HCT116 (cell line): ENCODE measurements at places on chromosomes 1 and 21. TPM values are rescaled to one million over a fixed set of nuclear protein-coding genes. Genes with fewer than 3 reads are reported as not detected.

The FAM72B gene
- 10.2 TPM for total RNA-seq

DNA sequence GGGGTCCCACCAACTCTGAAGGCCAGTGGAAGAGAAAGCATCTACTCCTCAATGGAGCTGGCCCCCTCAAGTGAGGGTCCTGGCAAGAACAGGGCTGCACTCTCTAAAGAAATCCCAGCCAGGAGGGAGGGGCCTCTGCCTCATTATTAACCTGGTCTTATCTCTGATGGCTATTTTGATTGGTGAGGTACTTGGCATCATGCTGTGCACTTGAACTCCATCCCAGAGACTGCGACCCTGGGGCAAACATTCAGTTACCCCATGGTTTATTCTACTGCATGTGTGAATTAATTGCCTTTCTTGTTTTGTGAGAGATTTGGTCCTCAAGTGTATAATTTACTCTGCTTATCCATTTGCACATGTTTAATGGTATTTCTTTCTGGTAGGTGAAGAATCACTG lies 55.0 kb upstream of the ETV3 start:
- no peaks in the 10 kb centered on the region for H3K27me3 ChIP-seq
- no peaks in the 10 kb centered on the region for H3K36me3 ChIP-seq
- peaks cover 5% of the 10 kb centered on the region; the same call in 1 of the 2 replicates for H3K4me1 ChIP-seq
- H3K4me3 ChIP-seq: no peak overlapping the region

DNA sequence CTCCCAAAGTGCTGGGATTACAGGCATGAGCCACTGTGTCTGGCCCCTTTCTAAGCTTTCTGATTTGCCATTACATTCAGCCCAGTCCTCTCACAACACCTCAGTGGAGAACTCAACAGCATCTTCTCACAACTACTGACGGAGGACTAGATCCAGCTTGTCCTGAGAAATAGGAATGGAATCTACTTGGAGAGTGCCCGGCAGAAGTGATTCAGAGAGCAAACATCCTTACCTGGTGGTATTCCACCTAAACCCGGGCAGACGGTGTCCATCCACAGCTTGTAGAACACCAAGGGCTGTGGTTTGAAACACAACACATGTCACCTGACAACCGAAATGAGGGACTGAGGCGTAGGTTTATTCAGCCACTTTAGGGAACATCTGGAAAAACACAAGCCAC lies 28.8 kb upstream of the CCSAP start:
- no peaks in the 10 kb centered on the region for H3K27me3 ChIP-seq
- no peak overlapping the region for H3K27ac ChIP-seq
- H3K4me1 ChIP-seq: no peaks in the 10 kb centered on the region
- H3K36me3 ChIP-seq: no peaks in the 10 kb centered on the region
- DNase-seq: no peak

GRCh38 chr1:187987236-187987776 lies 1158.6 kb downstream of the PLA2G4A start:
- DNase-seq: no peak
- no peak overlapping the region for H3K4me3 ChIP-seq
- H3K4me1 ChIP-seq: no peaks in the 10 kb centered on the region

DNA sequence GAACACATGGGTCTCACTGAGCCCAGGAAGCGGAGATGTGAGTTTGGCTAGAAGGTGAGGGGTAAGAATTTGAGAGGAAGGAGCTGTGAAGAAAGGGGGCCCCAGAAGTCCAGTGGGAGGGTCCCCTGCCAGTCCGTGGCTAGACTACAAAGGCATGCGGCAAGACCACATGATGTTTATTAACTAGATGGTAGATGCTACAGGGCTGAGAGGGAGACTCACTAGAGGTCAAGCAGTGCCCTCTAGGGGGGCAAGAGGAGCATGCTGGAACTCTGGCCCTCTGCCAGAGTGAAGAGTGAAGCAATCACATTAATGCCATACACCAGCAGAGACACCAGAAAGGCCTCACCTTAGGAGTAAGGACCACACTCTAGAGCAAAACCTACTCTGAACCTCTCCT lies 12.2 kb downstream of the KIAA0319L start:
- H3K27ac ChIP-seq: no peak overlapping the region
- no peak overlapping the region for H3K4me3 ChIP-seq
- H3K36me3 ChIP-seq: peaks cover 5% of the 10 kb centered on the region; the same call in 1 of the 2 replicates
- no peaks in the 10 kb centered on the region for H3K27me3 ChIP-seq

DNA sequence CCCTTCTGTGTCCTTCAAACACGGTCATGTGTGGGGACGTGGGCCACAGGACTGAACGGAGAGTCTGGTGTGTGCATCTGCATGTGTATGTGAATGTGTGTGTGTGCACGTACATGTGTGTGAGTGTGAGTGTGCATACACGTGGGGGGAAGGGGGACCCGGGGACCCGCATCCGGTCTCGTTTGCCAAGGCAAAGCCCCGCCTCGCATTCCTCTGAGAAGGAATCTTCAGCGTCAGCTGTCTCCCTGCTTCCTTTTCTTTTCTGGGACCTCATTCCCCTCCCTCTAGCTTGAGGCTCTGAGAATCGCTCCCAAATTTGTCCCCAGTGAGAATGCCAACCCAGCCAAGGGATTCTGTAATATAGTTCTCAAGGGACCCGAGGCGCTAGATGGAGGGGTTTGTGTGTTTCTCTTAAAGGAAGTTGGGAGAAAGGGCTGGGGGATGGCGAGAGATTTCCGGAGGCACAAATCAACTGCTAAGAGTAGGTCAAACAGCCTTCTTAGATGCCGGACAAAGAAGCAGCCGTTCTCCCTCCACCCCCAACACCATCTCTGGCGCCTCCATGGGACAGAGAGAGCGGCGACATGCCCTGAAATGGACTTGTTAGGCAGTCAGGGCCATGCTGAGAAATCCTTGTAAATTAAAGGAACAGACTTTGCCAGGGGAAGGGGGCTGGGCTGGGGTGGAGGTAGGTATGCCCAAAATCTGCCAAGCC lies 6.6 kb downstream of the IFFO2 start:
- no peaks in the 10 kb centered on the region for H3K36me3 ChIP-seq
- no peak for DNase-seq
- no peak overlapping the region for H3K4me3 ChIP-seq
- no peak overlapping the region for H3K27ac ChIP-seq
- H3K27me3 ChIP-seq: no peaks in the 10 kb centered on the region
- peaks cover 43% of the 10 kb centered on the region for H3K4me1 ChIP-seq

DNA sequence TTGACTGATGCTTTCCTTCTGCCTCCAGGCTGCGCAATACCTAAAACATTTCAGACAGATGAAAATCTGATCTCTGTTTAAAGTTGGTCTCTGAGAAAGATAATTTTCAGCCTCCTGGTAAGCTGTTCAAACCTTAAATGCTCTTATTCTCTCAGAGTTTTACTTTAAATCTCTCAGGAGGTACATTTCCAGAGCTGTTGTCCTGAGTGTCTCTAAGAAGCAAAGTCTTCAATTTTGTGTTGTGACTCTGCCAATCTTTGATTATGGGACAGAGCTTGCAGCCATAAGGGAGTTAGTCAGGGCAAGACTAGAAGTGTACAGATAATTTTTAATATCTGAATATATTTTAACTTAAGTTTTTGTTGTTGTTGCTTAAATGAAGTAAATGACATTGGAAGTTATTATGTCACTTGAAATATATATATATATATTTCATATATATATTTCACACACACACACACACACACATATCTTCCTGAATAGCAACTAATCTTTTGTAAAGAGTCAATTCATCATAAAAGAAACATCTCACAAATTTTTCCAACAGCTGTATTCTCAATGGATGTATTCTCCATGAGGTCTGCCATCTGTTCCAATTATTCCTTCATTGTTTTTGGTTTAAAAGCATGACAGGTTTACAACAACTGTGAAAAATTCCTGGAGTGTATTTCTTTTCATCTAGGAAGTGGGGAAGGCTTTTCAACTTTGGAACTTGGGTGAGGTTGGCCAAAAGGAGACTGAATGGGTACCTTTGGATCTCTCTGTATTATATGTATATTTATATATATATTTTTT lies 259.4 kb downstream of the BACH1 start:
- H3K27me3 ChIP-seq: no peaks in the 10 kb centered on the region
- H3K36me3 ChIP-seq: no peaks in the 10 kb centered on the region
- no peak overlapping the region for H3K27ac ChIP-seq
- DNase-seq: no peak
- no peaks in the 10 kb centered on the region for H3K4me1 ChIP-seq

The RNU1-3 gene
- 1,685 TPM for total RNA-seq

The CALML6 gene
- 2.3 TPM for total RNA-seq

GRCh38 chr1:225770561-225771248 lies 6.9 kb upstream of the SRP9 start:
- H3K27me3 ChIP-seq: no peaks in the 10 kb centered on the region
- no peak overlapping the region for H3K4me3 ChIP-seq
- no peaks in the 10 kb centered on the region for H3K36me3 ChIP-seq

DNA sequence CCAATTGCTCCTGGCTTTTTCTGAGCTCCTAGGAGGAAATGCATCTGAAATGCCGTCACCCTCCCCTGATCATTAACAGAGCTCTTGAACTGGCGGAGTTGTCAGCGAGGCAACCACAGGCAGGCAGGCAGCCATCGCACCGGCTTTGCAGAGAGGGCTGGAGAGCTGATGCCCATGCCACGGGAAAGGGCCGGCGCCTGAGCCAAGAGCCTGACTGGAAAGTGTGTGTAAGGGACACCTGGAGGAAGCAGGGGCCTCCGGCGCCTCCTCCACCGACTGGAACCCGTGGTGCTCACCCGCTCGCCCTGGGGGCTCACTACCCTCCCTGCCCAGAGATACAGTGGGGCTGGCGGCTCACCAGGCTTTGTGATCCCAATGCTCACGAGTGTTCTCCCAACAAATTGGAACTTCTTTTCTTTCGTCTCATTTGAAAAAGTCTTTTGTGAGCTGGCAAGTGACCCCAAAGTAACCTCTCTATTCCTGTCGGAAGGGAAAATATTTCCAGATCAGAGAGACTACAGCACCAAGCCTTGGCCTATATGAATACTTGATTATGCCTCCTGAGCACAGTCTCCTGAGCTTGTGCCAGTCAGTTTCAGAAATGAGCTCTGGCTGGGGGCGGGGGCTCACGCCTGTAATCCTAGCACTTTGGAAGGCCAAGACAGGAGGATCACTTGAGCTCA lies 97.7 kb upstream of the SLC25A33 start:
- H3K4me3 ChIP-seq: no peak overlapping the region
- no peaks in the 10 kb centered on the region for H3K27me3 ChIP-seq
- no peak overlapping the region for H3K27ac ChIP-seq
- no peak for DNase-seq
- no peaks in the 10 kb centered on the region for H3K4me1 ChIP-seq
- H3K36me3 ChIP-seq: no peaks in the 10 kb centered on the region

The ZNF697 gene
- 5.9 TPM for total RNA-seq

The SPRR2D gene
- 6.9 TPM for total RNA-seq

DNA sequence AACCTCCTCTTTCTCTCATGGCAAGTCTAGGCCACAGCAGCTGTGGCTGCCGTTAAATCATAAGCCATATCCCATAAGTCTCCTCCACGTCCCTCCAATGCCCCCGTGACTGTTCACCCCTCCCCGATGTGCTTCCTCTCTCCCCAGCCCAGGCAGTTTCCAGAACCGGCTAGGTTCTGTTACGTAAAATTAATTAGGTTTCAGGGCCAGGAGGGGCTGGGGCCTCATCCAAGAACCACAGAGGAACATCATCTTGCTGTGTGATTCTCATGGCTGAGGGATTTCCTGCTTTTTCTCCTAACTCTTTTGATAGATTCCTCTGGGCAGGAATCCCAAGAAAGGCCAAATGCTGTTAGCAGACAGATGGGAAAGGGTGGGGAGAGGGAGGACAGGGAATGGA lies 141.8 kb upstream of the AJAP1 start:
- H3K36me3 ChIP-seq: no peaks in the 10 kb centered on the region
- H3K27ac ChIP-seq: no peak overlapping the region
- H3K4me3 ChIP-seq: no peak overlapping the region
- no peak for DNase-seq
- H3K4me1 ChIP-seq: no peaks in the 10 kb centered on the region

DNA sequence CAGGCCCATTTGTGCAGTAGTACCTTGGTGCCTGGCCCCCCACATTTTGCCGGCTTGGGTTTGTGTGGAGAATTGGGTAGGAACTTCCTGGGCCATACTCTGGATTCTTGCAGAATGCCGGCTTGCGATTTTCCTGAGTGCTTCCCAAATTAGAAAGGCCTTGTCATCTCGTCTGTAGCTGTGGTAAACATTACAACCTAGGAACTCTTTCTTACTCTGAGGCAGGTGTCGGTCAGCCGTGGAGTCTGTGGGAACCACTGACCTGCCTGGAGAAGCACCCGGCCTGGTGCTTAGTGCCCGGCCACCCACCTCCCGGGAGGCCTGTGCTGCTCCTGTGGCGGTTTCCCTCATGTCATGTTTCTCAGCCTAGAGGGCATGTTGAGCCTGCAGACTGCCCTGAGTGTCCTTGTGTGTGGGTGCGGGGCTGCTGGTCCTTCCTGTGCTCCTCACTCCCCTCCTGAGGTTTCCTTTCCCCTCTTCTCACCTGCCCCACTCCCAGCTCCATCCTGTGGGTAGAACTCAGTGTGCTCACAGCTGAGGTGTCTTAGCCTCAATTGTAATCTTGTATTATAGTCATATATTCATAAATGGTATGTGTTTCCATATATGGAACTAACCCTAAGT lies 64.7 kb downstream of the S100B start:
- H3K4me1 ChIP-seq: no peaks in the 10 kb centered on the region
- no peaks in the 10 kb centered on the region; the same call in none of the 2 replicates for H3K36me3 ChIP-seq
- H3K4me3 ChIP-seq: no peak overlapping the region
- H3K27ac ChIP-seq: no peak overlapping the region
- DNase-seq: no peak

The ANGPTL3 gene
- total RNA-seq: 0.07 TPM
